ENCODE measurements at places on chromosomes 3 and 15. TPM values are rescaled to one million over a fixed set of nuclear protein-coding genes. Genes with fewer than 3 reads are reported as not detected.

SSR3 gene
- polyA plus RNA-seq = 84.1 TPM

CLDN16 gene
- polyA plus RNA-seq = 0.33 TPM

GPR176 gene
- polyA plus RNA-seq = 3.6 TPM

AHSG gene
- 0.26 TPM for polyA plus RNA-seq

GRCh38 chr15:47610736-47611135 is 106.6 kb upstream of the SEMA6D start:
- no peak for DNase-seq

DNA sequence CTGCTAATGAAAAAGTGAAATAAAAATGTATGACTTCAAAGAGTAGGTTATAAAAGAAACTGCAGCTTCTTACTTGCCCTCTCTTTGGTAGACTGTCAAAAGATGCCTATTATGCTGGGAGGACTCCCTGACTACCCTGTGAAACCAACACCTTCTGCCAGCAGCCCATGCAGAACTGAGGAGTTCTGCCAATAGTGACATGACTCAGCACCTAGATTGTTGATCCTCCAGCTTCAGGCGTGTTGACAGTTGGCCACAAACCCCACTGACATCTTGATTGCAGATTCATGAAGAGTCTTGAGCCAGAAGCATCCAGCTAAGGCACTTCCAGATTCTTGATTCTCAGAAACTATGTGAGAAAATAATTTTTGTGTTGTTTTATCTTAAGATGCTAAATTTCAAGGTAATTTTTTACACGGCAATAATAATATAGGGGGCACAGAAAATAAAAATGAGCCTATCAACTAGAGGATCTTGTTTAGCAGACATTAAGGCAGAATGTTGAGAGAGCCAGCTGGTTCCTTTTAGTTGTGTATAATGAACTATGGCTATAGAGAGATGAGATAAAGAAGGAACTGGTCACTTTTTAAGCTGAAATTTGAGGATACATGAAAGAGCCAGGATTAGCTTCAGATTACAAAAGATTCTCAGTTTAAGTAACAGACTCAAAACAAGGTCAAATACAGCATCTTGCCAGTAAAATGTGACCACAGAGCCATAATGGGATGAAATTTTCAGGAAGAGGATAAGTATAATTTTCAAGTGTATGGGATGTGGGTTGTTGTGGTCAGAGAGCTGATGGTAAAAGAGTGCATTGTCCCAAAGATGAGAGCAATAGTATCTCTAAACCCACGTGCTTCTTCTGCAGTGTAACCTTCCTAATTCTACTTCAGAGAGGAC is 588.7 kb upstream of the CBLB start:
- DNase-seq = no peak

DNA sequence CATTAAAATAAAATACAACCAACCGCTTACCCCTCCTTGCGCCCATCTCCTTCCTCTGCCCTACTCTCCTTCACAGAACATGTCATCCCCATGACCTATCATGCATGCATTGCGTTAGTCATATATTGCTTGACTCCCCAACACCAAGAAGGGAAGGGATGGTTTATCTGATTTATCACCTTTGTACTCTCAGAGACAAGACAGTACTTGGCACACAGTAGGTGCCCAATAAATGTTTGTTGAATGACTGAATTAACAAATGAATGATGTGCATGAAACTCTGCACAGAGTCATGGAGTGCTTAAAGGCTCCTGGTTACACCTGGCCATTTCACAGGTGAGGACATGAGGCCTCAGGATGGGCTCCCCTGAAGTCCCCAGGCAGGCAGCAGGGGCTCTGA is 59.7 kb downstream of the IQSEC1 start:
- DNase-seq = no peak

All from adrenal gland (tissue), 19 donors.